MV-4-11 (cell line): ENCODE measurements at places on chromosomes 7 and 10.

GRCh38 chr7:147992698-147993097 is 597.9 kb upstream of the C7orf33 start:
- no peak for DNase-seq

- no peak for DNase-seq
These were observed 52.6 kb downstream of the HTR7 start for GRCh38 chr10:90805206-90805605.

- DNase-seq: peak; percentile 99
These were observed 53.1 kb upstream of the KMT2E start for GRCh38 chr7:104960741-104961448.

DNA sequence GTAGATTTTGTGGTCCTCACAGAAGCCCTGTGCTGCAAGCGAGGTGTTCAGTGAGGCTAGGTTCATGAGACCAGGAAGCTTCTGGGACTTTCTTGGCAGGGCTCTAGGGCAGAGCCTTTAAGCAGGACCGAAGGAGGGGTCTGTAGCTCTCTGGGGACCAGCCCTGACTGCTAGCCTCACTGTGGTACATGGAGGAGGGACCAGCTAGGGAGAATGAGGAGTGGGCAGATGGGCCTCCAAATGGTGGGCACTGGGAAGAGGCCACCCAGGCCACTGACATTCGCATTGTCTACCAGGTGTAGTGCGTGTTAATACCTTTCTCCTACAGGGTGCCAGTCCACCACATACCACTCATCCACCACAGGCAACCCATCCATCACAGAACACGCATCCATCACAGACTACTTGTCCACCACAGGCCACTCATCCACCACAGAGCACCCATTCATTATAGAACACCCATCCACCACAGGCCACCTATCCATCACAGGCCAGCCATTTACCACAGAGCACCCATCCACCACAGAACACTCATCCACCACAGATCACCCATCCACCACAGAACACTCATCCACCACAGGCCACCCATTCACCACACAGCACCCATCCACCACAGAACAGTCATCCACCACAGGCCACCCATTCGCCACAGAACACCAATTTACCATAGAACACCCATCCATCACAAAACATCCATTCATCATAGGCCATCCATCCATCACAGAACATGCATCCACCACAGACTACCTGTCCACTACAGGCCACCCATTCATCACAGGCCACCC is 31.6 kb upstream of the ZNF488 start:
- no peak for DNase-seq

DNA sequence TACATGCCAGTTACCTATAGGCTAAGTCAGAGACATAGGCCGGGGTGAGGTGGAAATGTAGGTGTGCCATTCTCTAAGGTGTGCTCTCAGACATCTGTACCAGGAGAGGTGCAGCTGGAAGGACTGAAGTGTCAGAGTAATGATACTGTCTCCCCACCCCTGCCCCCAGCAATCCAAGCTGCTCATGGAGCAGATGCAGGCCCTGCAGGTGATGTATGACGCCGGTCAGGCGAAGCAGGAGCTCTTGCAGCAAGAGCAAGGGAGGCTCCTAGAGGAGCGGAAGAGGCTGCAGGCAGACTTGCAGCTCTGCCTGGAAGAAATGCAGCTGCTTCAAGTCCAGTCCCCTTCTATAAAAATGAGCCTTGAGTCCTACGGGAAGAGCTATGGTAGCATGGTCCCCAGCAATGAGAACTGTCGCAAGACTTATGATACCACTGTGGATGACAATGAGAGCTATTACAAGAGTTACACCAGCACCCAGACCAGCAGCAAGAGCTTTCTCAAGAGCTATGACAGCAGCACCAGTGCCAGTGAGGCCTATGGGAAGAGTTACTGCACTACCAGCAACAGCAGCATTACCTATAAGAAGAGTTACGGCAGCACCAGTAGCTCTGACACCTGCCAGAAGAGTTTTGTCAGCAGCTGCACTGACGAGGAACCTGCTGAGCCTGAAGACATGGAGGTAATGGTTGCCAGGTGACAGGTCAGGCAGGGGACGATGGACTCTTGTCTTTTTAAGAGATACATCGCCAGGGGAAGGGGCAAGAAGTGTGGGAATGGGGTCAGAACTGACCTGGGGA is 18.4 kb upstream of the FLNC start:
- peak; percentile 5 for DNase-seq

- DNase-seq: no peak
These were observed 89.7 kb upstream of the PDGFA start for GRCh38 chr7:609365-609764.

GRCh38 chr7:76054123-76055120 is 6.5 kb downstream of the MDH2 start:
- peak; percentile 91 for DNase-seq

DNA sequence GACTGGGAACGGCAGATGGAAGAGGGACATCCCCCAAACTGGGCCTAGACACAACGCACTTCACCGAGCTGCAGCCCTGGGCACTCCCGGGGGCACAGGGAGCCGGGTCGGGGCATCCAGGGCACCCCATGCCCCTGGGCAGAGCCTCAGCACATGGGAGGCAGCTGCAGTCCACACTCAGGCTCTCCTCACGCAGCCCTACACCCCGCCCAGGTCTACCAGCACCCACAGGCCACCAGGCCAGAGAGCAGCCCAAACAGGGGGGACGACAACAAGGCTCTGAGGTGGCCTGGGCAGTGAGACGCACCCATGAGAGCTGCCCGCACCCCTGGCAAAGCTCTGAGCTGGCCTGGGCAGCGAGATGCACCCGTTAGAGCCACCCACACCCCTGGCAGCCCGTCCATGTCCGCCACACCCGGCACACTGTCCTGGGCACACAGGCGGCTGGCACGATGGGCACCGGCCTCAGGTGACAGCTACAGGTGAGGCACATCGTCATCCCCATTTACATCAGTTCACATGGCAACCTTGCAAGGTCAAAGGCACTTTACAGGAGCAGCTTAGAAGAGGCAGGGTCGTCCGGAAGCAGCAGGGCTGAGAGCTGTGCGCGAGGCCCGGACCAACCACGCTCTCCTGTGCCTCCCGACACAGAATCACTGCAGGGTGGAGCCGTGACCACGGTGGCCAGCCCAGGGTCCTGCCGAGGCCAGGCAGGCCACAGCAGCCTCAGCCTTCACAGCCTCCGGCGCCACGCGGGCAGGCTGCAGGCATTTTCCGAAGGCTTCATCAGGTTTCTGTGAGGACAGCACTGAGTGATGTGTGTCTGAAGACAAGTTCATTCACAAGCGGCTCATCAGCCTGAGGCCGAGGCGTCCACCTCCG is 228.6 kb downstream of the MAD1L1 start:
- no peak for DNase-seq

- no peak for DNase-seq
These were observed 530.8 kb downstream of the CNTNAP2 start for GRCh38 chr7:146647445-146647844.
